ENCODE measurements at places on chromosomes 3 and 15. TPM values are rescaled to one million over a fixed set of nuclear protein-coding genes. Genes with fewer than 3 reads are reported as not detected.

DNA sequence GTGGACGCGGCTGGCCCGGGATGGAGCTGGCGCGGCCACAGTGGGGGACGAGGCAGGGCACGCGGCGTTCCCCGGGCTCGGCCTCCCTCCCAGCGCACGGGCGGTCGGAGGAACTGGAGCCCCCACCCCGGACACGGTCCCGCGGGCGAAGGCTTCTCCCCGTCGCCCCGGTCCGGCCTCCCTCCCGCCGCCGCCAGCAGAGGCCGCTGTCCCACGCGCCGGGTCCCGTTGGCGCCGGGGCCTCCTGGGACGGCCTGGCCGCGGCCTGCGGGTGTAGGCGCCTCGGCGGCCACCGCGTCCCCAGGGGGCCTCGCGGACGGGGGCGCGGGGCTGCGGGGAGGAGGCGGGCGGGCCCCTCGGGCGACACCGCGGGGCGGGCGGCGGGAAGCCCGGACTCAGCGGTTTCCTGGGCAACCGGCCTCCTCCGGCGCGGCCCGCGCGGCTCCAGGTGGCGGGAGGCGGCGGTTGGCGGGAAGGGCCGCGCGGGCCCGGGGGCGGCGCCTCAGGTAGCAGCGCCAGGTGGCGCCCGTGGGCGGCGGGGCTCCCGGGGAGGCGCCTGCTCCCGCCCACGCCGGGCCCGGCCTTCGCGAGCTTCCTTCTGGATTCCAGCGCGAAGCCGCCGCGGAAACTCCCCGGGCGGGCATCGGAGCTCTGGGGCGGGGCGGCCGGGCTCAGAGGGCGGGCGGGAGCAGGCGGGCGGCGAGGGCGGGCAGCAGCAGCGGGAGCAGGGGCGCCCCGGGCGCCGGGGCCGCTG lies 26.7 kb downstream of the MELTF start:
- DNase-seq = peak; percentile 90

DNA sequence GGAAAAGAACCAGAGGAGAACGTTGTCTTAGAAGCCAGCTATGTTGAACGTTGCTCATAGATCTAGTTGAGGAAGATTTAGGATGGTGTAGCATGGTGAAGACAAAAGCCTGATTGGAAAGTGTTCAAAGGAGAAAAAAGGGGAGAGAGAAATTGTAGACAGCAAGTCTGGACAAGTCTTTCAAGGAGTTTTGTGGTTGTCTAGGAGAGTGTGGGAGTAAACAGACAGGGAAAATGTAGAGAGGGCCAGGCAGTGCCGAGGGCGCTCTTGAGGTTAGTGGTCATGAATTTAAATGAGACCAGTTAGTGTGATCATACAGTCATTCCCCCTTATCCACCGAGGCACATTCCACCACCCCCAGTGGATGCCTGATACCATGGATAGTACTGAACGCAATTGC lies 167.5 kb upstream of the IL12A start:
- no peak for DNase-seq

GRCh38 chr3:14275962-14276909 lies 97.6 kb downstream of the LSM3 start:
- no peak for DNase-seq

GRCh38 chr3:25468866-25469319 lies 40.8 kb downstream of the RARB start:
- DNase-seq = peak; percentile 81

- no peak for DNase-seq
Measured at GRCh38 chr3:190165253-190165652, 44.6 kb upstream of the P3H2 start.

GRCh38 chr3:152302521-152303021 lies 33.8 kb downstream of the MBNL1 start:
- no peak for DNase-seq

DNA sequence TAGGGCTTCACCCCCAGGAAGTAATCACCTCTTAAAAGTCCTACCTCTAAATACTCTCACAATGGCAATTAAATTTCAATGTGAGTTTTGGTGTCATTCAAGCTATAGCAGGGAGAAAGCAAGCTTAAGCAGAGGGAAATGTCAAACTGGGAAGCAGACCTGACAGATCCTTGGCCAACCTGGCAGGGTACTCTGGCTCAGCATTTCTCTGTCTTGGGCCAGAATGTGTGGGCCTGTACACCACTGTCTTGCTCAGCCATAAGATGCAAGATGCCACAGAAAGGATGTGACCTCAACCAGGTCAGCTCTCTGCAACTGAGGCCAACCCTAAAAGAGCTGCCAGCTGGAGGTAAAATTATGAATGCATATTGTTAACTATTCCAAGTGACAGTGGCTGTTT lies 130.6 kb upstream of the CMC1 start:
- no peak for DNase-seq

GRCh38 chr15:56040081-56041035 lies 46.9 kb upstream of the NEDD4 start:
- no peak for DNase-seq

DNA sequence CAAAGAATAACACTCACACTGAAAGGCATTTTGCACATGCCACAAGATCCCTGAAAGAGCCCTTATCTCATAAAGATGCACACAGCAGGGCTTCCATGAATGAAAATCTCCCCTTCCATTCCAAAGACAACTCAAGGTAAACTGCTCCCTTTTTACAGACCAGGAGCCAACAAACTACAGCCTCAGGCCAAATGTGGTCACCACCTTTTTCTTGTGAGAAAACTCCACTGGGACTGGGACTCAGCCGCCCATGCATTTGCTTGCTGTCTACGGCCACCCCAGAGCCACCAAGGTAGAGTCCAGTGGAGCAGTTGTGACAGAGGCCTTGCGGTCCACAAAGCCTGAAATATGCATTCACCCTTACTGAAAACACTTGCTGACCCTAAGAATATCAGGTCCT lies 334.8 kb downstream of the OCA2 start:
- DNase-seq = no peak

DNA sequence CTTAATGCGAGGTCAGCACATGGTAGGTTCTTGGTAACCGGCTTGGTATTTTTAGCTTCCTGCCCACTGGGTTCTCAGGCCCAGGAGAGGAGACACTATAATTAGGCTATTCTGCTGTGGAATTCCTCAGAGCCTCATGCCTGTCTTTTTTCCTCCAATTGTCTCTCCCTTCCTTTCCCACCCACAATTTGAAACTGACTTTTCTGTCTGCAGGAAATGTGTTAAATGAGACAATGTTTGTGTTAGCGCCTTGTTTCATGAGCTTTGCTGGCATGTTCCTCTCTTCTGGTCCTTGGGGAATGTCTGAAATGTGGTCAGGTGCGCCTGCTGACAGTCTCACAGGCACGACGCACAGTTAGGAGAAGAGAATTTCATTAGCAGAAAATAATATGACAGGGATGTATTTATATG lies 223.6 kb upstream of the CTNNB1 start:
- DNase-seq = no peak

DNA sequence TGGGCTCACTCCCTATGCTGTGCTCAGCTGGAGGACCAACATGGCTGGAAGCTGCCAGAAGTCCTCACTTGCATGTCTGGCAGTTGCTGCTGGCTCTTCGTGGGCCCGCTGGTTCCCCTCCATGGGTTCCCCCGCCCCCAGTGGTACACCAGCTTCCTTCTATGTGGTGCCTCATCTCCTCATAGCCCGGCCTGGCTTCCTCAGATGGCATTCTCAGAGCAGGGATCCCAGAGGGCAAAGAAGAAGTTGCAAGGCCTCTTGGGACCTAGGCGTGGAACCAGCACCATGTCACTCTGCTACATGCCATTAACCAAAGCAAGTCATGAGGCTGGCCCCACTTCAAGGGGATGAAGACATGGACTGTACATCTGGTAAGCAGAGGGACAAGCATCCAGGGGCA lies 2.9 kb upstream of the CFAP92 start:
- DNase-seq = no peak

- no peak for DNase-seq
Measured at GRCh38 chr3:193996641-193997089, 139.3 kb upstream of the HES1 start.

PLSCR4 gene
- 20.3 TPM for total RNA-seq

IQCF5 gene
- not detected for total RNA-seq

STRIT1 gene
- total RNA-seq = 0.84 TPM

TP63 gene
- total RNA-seq = not detected
